Small intestine (tissue), 16 donors: ENCODE measurements at places on chromosomes 7 and 10. TPM values are rescaled to one million over a fixed set of nuclear protein-coding genes. Genes with fewer than 3 reads are reported as not detected.
A peak's percentile ranks its signal among the peaks of the same experiment; 100 is the strongest.

DNA sequence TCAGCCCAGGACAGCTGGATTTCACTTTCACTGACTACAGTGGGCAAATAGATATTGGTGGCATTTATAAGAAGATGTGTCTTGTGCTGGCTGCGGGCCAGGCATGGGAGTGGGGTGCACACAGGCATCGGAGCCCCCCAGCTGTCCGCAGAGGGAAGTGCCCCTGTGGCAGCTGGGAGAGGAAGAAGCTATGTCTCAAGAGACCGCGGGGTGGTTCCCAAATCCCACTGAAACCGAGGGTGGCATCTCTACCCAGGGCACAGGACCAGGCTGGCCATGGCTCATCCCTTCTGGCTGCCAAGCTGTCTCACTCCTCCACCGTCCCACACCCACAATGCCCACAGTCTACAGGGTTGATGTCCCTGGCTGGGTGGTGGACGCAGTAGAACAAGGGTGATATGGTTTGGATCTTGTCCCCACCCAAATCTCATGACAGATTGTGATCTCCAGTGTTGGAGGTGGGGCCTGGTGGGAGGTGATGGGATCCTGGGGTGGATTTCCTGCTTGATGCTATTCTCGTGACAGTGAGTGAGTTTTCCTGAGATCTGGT is 94.8 kb downstream of the TCERG1L start:
- no peak overlapping the region for H3K27ac ChIP-seq
- no peak for DNase-seq
- no peaks in the 10 kb centered on the region for H3K36me3 ChIP-seq

FFAR4 gene
- not detected for polyA plus RNA-seq

DNA sequence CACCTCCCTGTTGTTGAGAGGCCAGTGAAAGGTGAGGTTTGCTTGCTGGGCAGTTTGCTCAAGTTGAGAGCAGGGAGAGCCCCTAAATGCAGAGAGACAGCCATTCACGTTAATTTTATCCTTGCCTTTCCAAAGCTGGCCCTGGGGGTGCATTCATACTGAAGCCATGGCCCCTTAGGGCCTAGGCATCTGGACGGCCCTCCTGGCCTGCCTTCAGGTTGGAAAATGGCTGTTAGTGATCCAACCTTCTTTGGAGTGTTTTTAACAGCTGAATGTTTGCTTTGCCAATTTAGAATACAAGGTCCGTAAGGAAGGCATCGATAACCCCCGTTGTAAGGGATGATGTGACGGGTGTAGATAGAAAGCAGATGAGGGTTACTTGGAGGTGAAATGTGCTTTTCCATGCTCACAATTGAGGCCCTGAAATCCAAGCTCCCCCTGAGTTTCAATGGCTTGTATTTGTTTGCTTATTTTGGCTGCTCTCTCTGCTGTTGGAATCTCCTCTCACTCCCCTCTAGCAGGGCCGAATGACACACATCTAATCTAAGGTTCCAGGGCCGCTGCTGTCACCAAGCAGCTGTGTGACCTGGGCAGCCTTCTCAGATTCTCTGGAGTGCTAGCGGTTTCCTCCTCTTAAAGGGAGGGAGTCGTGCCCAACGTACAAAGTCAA is 171.6 kb upstream of the MKI67 start:
- H3K27me3 ChIP-seq, result no peaks in the 10 kb centered on the region
- no peak overlapping the region for H3K27ac ChIP-seq
- H3K4me1 ChIP-seq, result no peaks in the 10 kb centered on the region
- no peak overlapping the region for H3K4me3 ChIP-seq
- DNase-seq, result no peak

IFIT1B gene
- polyA plus RNA-seq, result not detected

DNA sequence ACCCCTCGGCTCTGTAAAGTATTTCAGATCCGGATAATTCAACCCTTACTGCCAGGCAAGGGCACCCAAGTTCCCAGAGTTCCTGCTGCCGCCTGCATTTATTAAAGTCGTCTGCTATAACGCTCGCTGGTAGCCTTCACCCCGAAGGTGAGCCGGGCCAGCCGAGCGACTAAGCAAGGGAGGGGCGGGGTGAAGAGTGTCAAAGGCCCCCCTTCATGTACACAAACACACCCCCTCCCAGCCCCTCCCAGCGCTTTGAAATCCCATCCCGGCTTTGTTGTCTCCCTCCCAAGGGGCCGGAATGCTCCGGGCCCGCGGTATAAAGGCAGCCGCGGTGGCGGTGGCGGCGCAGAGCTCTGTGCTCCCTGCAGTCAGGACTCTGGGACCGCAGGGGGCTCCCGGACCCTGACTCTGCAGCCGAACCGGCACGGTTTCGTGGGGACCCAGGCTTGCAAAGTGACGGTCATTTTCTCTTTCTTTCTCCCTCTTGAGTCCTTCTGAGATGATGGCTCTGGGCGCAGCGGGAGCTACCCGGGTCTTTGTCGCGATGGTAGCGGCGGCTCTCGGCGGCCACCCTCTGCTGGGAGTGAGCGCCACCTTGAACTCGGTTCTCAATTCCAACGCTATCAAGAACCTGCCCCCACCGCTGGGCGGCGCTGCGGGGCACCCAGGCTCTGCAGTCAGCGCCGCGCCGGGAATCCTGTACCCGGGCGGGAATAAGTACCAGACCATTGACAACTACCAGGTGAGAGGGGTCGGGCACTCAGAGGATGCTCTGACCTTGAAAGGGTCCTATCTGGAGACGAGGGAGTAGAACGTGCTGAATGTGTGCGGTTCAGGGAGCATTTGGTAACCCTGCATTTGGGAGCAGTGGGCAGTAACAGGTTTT is at the start of gene DKK1:
Gene DKK1 (plus strand): TSS at position 349 of the 889 bp plus-strand sequence. CDS start 154 bp downstream, at position 503.
- H3K27me3 ChIP-seq, result peaks cover 31% of the 10 kb centered on the region
- H3K36me3 ChIP-seq, result no peaks in the 10 kb centered on the region
- no peak within 1 kb of the TSS for H3K27ac ChIP-seq
- H3K4me1 ChIP-seq, result no peaks in the 10 kb centered on the region
- peak; percentile 74 for DNase-seq
- H3K4me3 ChIP-seq, result no peak within 1 kb of the TSS

TSPAN12 gene
- 134 TPM for polyA plus RNA-seq

GRCh38 chr7:27088002-27088922 is 7.5 kb downstream of the HOXA1 start:
- H3K27ac ChIP-seq, result no peak overlapping the region
- DNase-seq, result no peak
- H3K4me1 ChIP-seq, result no peaks in the 10 kb centered on the region
- no peaks in the 10 kb centered on the region for H3K36me3 ChIP-seq
- H3K27me3 ChIP-seq, result no peaks in the 10 kb centered on the region

GRCh38 chr10:86636311-86636710 is 18.0 kb upstream of the OPN4 start:
- no peak for DNase-seq
- H3K36me3 ChIP-seq, result no peaks in the 10 kb centered on the region
- H3K27me3 ChIP-seq, result no peaks in the 10 kb centered on the region
- no peak overlapping the region for H3K4me3 ChIP-seq
- no peak overlapping the region for H3K27ac ChIP-seq
- peaks cover 12% of the 10 kb centered on the region for H3K4me1 ChIP-seq

- no peak overlapping the region for H3K27ac ChIP-seq
- DNase-seq, result peak; percentile 42
- H3K27me3 ChIP-seq, result no peaks in the 10 kb centered on the region
- H3K4me1 ChIP-seq, result peaks cover 6% of the 10 kb centered on the region
Measured at GRCh38 chr7:155852426-155853301, 40.4 kb upstream of the SHH start.

- no peak overlapping the region for H3K4me3 ChIP-seq
- peak overlapping the region; percentile 77 for H3K27ac ChIP-seq
- H3K4me1 ChIP-seq, result no peaks in the 10 kb centered on the region
- no peaks in the 10 kb centered on the region for H3K27me3 ChIP-seq
Measured at GRCh38 chr7:134946260-134946659, 40.0 kb upstream of the AGBL3 start.

GRCh38 chr10:7611909-7612308 is 54.9 kb downstream of the ITIH5 start:
- H3K27me3 ChIP-seq, result no peaks in the 10 kb centered on the region
- H3K27ac ChIP-seq, result no peak overlapping the region
- H3K4me3 ChIP-seq, result no peak overlapping the region
- H3K36me3 ChIP-seq, result no peaks in the 10 kb centered on the region
- DNase-seq, result no peak
- H3K4me1 ChIP-seq, result no peaks in the 10 kb centered on the region

DNA sequence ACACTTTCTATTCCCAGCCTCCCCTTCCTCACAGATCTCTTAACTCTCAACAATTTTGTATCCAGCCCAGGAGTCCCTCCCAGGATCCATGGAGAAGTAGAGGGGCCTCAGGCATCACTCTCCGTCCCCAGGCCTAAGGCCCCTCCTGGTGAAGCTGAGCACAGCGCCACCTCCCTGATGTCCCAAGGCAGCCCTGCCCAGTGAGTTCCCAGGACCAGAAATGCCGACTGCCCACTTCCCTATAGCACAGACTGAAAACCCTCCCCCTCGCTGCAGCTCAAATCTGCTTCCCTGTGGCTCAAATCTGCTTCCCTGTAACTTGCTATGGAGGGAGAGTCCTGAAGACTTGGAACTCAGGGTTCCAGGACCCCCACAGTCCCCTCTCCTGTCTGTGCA is 35.6 kb downstream of the YKT6 start:
- no peak overlapping the region for H3K27ac ChIP-seq
- H3K36me3 ChIP-seq, result no peaks in the 10 kb centered on the region
- no peaks in the 10 kb centered on the region for H3K27me3 ChIP-seq
- no peak overlapping the region for H3K4me3 ChIP-seq

GRID2IP gene
- 0.34 TPM for polyA plus RNA-seq

GRCh38 chr7:7982904-7983303 is 14.3 kb downstream of the GLCCI1 start:
- H3K27me3 ChIP-seq, result no peaks in the 10 kb centered on the region
- no peak overlapping the region for H3K27ac ChIP-seq
- DNase-seq, result no peak

CRYGN gene
- not detected for polyA plus RNA-seq

DNA sequence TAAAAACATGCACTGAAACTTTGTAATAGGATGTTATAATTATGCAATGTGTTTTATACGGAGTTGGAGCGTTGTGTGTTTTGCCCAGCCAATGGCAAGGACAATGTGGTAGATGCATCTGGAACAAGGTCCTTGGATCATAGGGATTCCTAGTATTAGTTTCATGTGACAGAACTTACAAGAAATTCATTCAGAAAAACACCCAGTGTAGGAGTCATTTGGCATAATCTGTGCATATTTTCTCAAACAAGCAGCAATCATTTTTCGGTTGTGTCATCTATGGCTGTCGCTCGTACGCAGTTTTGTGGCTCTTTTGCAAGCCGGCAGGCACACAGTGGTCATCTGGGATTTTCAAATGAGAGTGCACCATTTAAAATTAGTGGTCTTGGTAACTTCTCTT is 19.8 kb downstream of the CREB5 start:
- no peak overlapping the region for H3K27ac ChIP-seq
- no peak for DNase-seq
- no peaks in the 10 kb centered on the region for H3K4me1 ChIP-seq
- H3K36me3 ChIP-seq, result no peaks in the 10 kb centered on the region
- no peaks in the 10 kb centered on the region for H3K27me3 ChIP-seq

GRCh38 chr7:55018361-55019190 is at the start of gene EGFR:
EGFR (plus strand) TSS chr7:55019017; CDS start chr7:55019278, 261 bp downstream.
- H3K4me1 ChIP-seq, result no peaks in the 10 kb centered on the region
- DNase-seq, result peak; percentile 74
- no peaks in the 10 kb centered on the region for H3K27me3 ChIP-seq
- peak within 1 kb of the TSS; percentile 78 for H3K27ac ChIP-seq
- peak within 1 kb of the TSS; percentile 78 for H3K4me3 ChIP-seq

GRCh38 chr10:26453850-26454249 is 15.7 kb downstream of the APBB1IP start:
- H3K4me1 ChIP-seq, result no peaks in the 10 kb centered on the region
- DNase-seq, result no peak
- H3K27me3 ChIP-seq, result no peaks in the 10 kb centered on the region
- H3K27ac ChIP-seq, result no peak overlapping the region
- no peaks in the 10 kb centered on the region for H3K36me3 ChIP-seq
- H3K4me3 ChIP-seq, result no peak overlapping the region

DNA sequence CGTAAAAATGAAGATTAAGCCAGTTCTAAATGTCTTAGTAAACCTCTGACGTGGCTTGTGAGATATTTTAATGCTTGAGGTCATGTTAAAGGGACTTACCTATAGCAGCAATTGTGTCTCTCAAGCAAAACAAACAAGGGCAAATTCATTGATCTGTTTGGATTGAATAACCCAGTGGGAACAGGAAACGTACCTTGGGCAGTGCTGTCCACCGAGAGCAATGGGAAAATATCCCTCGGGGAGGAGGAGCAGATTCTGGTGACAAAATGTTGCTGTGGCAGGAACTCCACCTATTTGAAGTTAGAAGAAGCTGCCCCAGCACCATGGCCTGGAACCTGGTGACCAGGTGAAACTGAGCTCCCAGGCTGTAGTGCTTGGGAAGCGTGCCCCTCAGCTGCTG is 107.1 kb upstream of the FZD8 start:
- H3K27ac ChIP-seq, result no peak overlapping the region
- no peaks in the 10 kb centered on the region for H3K27me3 ChIP-seq
- no peaks in the 10 kb centered on the region for H3K36me3 ChIP-seq
- H3K4me3 ChIP-seq, result no peak overlapping the region
- no peaks in the 10 kb centered on the region for H3K4me1 ChIP-seq

- no peak overlapping the region for H3K4me3 ChIP-seq
- peaks cover 5% of the 10 kb centered on the region for H3K4me1 ChIP-seq
- no peak overlapping the region for H3K27ac ChIP-seq
- DNase-seq, result no peak
- peaks cover 32% of the 10 kb centered on the region for H3K27me3 ChIP-seq
- H3K36me3 ChIP-seq, result no peaks in the 10 kb centered on the region
Measured at GRCh38 chr7:33909318-33909717, 4.0 kb downstream of the BMPER start.

- peak; percentile 45 for DNase-seq
- no peaks in the 10 kb centered on the region for H3K36me3 ChIP-seq
- H3K4me1 ChIP-seq, result no peaks in the 10 kb centered on the region
- no peak overlapping the region for H3K27ac ChIP-seq
- no peaks in the 10 kb centered on the region for H3K27me3 ChIP-seq
Measured at GRCh38 chr7:34341326-34341725, 316.7 kb upstream of the NPSR1 start.

DNA sequence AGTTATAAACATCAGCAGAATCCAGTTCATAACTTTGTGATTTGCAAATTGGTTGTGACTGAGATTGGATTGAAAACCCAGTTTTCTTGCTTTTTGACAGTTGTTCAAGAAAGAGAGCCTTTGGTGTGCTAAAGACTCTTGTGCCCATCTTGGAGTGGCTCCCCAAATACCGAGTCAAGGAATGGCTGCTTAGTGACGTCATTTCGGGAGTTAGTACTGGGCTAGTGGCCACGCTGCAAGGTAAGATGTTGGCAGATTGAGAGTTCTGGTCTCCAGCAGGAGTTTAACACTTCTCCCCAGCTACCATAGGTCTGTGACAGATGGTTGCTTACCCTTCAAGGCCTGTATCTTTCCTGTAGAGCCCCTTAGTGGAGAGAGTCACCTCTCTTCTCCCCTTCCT is 2.6 kb downstream of the SLC26A4 start:
- DNase-seq, result no peak
- peaks cover 60% of the 10 kb centered on the region for H3K27me3 ChIP-seq
- no peak overlapping the region for H3K4me3 ChIP-seq
- H3K4me1 ChIP-seq, result peaks cover 9% of the 10 kb centered on the region
- H3K36me3 ChIP-seq, result no peaks in the 10 kb centered on the region
- no peak overlapping the region for H3K27ac ChIP-seq
